LoVo (cell line): ENCODE measurements at places on chromosomes 2 and 18.

DNA sequence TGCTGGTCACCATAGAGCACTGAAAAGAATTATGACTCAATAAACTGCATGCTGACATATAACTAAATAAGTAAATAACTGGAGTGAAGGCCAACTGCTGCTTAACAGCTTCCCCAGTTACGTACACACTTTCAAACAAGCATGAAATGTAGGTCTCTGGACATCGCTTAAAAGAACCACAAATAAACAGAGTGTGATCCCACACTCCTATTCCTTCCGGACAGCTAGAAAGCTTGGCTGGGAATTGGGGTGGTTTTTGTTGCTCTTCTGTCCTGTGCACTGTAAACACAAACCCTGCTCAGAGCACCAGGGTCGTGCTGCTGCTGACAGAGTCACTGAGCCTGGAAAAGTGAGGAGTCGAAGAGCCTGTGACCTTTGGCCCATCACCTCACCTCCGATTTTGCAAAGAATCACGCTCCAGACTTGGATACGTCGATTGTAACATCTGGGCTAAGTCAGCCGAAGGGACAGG is 162.7 kb upstream of the NT5C1B start:
- no peak for DNase-seq

DNA sequence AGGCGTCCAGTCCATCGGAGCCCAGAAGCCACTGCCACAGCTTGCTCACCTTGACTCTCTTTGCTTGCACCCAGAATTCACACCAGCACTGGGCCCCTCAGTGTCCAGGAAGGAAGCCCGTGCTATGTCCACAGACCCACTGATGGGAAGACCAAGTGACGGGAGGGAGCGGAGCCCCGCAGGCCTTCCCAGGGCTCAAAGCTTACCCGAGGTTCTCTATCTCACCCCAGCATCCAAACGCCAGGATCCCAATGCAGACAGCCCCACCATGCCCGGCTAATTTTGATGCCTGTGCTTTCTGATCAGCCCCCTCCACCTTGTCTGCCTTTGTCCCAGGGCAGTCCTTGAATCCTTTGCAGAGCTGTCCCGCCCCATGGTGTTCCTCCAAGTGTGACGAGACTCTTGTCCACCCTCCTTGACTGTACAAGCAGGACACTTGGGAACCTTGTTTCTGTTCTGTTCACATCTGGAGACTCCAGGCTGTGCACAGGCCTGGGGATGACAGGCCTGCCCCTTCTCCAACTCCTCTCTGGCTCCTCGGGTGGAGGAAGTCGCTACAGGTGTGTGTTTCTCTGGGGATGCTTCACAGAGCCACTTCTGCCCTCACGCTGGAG is 12.0 kb downstream of the NPPC start:
- no peak for DNase-seq

GRCh38 chr18:75269124-75269680 is 58.6 kb downstream of the TSHZ1 start:
- no peak for DNase-seq

DNA sequence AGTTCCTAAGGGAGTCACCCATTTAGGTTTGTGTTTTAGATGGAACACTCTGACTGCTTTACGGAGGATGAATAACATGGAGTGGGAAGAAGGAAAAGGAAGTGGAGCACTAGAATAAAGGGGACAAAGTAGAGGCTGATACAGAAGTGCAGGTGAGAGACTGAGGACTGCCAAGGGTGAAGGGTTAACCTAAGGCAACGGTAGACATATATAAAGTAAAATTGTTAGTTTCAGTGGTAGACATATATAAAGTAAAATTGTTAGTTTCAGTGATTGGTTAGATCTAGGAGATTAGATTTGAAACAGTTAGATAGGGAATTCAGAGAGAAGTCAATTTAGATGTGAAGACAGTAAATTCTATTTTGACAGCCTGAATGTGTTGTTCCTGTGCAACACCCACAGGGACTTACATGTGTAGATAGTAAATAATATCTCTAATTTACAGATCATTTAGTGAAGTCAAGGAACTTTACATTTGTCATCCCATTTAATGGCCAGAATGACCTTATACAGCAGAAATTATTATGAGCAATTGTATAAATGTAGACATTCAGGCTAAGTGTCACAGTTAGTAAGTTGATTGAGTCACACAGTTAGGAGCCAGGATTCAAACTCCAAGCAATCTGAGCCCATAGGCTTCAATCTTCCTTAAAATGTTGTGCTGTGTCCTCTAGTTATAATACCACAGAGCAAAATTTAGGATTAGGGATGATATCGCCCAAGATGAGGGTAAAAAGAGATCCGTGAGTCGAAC is 270.8 kb upstream of the UBE2E3 start:
- no peak for DNase-seq

DNA sequence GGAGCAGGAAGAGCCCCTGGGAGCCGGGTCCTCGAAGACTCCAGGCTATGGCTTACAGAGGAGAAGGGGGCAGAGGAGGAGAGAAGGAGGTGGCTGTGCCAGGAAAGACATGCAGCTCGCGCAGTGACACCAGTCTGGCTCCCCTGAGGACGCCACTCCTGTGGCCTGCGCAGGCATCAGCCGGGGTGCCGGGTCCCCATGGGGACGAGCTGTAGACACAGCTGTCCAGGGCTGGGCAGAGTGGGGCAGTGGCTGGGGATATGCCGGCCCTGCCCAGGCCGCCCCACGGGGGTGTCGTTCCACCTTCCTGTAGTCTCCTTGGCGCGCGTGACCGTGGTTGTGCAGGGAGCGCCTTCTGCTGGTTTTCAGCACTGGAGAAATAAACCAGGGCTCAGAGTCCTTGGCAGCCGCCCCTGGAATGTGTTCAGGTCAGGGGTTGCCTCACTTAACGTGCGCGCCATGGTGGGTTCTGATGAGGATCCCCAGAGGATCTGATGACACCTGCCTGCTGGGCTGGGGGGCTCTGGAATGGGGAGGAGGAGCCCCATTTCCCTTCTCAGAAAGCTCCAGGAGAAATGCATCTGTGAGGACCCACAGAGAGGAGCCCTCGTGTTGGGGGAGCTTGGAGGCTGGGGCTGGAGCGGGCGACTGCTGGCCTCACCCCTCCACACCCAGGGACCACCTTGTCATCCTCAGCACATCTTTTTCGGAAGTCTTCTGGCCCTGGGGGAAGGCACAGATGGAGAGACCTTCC is 26.7 kb downstream of the RAMP1 start:
- no peak for DNase-seq

DNA sequence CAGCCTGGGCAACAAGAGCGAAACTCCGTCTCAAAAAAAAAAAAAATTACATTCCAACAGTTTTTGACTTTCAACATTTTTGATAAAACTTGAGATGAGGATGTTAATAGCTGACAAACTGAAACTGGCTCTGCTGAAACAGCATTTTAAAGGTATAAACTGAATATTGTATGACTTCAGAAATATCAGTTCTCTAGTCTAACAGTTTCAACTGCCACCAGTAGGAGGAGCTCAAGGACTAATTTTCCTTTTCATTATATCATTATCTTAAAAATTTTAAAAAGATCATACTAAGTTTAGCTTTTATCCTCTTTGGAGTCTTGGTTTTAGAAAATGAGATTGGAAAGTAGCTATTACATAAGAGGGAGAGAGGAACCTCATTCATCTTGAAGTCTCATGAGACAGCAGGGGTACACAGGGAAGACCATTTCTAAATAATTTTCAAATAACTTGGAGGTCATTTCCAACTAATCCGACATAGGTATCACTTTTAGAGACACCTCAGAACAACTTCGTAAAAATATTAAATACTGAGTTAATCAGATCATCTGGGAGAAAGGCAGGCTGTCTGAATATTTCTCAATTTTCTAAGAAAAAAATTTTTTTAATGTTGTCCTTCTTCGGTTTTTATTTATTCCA is 37.6 kb upstream of the MCM6 start:
- peak; percentile 35 for DNase-seq

GRCh38 chr18:23237524-23238151 is 102.4 kb downstream of the CABLES1 start:
- DNase-seq = no peak

GRCh38 chr2:217222309-217222910 is 362.5 kb upstream of the TNP1 start:
- DNase-seq = no peak

- DNase-seq = no peak
Observed at GRCh38 chr18:33699372-33699771, 121.4 kb downstream of the ASXL3 start.

DNA sequence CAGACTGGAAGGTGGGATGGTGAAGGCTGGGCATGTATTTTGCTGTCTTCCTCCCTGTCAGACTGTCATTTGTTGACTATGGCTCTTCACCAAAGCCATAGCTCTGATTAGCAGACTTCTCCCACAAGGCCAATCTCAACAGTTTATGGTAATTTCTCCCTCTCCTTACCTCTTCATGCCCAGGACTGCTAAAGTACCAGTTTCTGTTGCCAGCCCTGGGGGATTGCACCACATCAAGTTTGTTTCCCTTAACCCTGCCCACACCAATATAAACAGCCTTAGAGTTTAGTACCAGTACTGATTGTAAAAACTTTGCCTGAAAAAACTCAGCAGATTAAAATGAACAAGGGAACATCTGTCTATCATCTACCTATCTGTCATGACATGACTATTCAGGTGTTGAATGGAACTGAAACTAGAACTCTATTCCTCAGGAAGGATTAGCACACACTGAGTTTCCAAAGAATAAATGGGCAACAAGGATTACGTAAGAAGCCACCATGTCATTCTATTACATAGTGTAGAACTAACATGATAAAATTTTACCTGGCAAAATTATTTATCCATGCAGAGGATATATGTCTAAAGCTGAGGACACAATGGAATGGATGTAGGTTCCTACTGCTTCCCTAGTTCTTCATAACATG is 13.7 kb downstream of the FEZ2 start:
- no peak for DNase-seq

GRCh38 chr2:236735825-236736238 is 166.2 kb downstream of the ACKR3 start:
- DNase-seq = no peak
